Effector CD4-positive, alpha-beta T cell (primary cell): ENCODE measurements at places on chromosomes 16 and 17.

DNA sequence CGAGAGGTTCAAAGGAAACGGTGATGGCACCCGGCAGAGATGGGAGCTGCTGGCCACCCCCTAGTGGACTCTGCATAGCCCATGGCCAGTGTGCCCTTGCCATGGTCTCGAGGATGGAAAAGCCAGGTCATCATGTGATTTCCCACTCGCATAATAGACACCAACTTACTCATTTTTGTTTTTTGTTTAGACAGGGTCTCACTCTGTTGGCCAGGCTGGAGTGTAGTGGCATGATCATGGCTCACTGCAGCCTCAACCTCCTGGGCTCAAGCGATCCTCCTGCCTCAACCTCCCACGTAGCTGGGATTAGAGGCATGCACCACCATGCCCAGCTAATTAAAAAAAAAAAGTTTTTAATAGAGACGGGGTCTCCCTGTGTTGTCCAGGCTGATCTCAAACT, 27.6 kb downstream of the LDHD start:
- DNase-seq: no peak

- no peak for DNase-seq
Observed at GRCh38 chr17:46273541-46274236, 21.2 kb upstream of the LRRC37A start.

DNA sequence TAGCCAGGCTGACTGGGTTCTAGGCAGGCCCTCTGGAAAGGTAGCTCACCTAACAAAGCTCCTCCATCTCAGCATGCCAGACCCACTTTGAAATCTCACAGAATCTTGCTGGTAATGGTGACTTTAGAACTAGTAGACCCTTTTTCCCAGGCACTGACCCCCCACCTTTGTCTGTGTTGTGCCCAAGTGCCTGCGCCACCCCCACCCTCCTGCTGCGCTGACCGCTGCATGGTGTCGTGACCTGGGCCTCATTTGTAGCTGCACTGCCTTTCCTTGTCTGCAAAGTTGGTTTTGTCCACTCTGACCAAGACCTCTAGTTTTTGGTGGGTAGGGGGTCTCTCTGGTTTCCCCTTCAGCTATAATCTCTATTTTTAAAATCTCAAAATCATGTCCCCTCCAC, 6.8 kb downstream of the ATXN1L start:
- DNase-seq: no peak

DNA sequence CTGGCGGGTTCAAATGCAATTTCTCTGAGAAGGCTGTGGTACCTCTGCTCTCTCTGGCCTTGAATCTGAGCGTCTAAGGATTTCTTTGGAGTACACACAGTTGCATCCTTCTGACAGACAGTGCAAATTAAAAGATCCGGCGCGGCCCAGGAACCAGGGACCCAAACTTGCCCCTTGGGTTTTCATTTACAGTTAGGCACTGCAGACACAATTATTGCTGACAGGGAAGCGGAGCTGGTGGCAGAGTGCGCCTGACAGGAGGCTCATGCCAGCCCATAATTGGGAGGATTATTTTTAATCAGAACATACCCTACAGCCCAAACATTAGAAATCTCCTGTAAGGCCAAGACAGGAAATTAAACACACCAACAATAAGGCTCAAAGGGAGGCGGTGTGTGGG, 1023.4 kb upstream of the RBFOX1 start:
- no peak for DNase-seq

- no peak for DNase-seq
Observed at GRCh38 chr17:44045486-44045885, 21.0 kb downstream of the LSM12 start.

DNA sequence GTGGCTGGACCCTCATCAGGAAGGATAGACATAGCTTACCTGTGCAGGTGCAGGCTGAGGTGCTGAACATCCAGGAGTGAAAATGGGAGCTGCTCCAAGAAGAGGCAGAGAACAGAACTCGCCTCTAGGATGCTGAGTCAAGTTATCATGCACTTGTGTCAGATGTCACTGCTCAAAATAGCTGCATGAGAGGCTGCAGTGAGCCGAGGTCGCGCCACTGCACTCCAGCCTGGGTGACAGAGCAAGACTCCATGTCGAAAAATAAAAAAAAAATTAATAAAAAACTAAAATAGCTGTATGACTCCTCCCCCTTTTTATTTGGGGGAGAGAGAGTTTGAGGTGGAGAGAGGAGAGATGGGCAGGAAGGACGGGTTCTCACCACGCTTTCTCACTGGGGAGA, 148.8 kb downstream of the FOXL1 start:
- DNase-seq: no peak

DNA sequence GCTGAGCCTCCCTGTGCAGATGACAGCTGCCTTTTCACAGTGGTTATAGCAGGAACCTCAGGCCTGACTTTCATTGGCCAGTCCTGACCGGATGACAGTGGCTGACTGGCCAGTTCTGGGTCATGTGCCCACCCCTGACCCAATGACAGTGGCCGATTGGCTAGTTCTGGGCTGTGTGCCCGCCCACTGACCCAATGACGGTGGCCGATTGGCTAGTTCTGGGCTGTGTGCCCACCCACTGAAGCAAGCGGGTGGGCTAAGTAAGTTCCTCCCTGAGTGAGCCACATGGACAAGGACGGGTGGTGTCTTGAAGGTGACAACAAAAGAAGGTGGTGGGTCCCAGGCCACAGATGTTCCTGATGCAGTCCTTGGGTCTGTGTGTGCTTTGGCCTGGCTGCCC, 9.5 kb downstream of the DEF8 start:
- DNase-seq: no peak

- no peak for DNase-seq
Observed at GRCh38 chr16:52547004-52547833, at the start of gene TOX3. Gene TOX3, minus strand, starts transcription at chr16:52547143. Its CDS starts 420 bp downstream, at chr16:52546723.

DNA sequence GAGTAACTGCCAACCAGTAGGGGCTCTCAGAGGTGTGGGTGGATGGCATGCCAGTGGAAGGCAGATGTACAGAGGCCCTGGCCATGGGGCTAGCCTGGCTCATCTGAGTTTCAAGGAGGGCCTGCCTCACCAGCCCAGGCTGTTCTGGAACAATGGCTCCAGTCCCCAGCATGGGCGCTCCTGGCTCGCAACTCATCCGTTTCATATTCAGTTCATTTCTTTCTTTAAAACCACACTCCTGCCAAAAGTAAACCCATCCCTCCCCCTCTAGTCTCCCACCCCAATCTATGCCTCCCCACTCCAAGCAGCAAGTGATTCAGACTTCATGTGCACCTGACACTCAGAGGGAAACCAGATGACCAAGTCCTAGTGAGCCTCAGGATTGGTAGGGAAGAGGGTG, 2.4 kb downstream of the CCL13 start:
- no peak for DNase-seq

GRCh38 chr17:10216213-10216938, 18.0 kb upstream of the GAS7 start:
- no peak for DNase-seq

DNA sequence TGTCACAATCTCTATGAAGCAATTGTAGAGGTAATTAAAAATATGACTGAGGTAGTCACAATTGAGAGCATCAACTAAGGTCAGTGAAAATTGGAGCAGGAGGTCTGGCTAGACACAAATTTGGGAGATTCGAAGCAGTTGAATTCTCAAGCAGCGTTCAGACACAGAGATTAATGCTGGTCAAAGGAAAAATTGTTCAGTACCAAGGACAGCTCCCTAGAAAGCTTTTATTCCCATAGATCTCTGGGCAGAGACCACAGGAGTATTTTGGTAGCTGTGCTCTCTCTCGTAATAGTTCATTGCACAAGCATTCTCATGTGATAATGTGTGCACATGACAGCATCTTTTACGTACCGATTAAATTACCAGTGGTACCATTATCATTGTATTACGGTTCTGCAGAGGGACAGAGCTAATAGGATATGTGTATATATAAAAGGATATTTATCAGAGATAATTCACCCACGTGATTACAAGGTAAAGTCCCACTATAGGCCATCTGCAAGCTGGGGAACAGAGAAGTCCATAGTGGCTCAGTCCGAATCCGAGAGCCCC, 387.5 kb upstream of the HSBP1 start:
- no peak for DNase-seq

- DNase-seq: no peak
Observed at GRCh38 chr16:8959921-8960787, 3.6 kb downstream of the USP7 start.

DNA sequence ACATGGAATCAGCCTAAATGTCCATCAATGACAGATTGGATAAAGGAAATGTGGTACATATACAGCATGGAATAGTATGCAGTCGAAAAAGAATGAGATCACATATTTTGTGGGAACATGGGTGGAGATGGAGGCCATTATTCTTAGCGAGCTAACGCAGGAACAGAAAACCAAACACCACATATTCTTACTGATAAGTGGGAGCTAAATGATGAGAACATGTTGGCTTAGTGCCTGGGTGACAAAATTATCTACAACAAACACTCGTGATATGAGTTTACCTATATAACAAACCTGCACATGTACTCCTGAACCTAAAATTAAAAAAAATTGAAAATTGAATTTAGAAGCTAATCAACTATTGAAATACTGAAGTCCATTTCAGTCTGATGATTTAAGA, 6.1 kb downstream of the ANKS4B start:
- DNase-seq: no peak

GRCh38 chr17:8861495-8862181, 5.8 kb downstream of the PIK3R6 start:
- no peak for DNase-seq
